ENCODE measurements at places on chromosomes 2 and 18.

DNA sequence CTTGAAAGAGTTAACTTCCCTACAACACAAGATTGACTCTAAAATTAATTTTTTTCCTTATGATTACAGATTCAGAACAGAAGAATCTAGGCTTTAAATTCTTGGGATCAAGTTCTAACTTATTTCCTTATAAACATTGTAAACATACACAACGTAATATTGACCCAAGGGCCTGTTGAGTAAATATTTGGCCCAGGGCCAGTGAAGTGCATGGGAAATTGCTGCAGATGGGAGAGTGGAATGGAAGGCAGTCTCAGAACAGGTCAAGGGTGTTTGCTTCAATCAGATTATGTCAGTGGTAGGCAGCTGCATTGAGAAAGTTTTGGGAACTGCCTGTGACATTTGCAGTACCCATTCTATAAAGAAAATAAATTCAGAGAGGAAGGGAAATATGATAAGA lies 137.6 kb downstream of the MYO1B start:
- no peak for DNase-seq

DNA sequence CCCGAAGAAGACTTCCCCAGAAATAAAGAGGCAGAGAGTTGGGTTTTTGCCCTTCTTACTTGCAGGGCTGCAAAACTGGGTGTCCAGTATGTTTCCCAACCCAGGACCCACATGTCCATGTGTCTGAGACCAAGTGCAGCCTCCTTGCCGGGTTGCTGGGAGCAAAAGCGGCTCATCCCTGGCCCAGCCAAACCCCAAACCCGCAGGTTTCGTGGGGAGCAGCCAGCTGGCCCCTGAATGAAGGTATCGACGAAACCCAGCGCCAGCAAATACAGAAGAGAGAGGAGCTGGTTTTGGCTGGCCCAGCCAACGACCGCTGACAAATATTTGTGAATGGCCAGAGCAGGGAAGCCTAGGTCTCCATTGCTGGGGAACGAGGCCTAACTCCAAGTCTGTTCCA lies 197.1 kb downstream of the SMAD7 start:
- DNase-seq: no peak

DNA sequence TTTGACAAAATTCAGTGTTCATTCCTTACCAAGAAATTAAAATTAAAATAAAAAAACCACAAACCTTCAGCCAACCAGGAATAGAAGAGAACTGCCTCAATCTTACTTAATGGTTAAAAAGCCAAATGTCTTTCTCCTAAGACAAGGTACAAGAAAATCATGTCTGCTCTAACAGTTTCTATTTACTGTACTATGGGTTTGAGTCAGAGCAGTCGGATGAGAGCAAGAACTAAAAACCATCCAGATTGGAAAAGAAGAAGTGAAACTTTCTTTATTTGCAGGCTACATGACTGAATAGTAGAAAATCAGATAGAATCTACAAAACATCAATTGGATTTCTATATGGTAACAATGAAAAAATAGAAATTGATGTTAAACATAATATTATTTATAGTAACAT lies 555.5 kb upstream of the TNP1 start:
- DNase-seq: no peak

DNA sequence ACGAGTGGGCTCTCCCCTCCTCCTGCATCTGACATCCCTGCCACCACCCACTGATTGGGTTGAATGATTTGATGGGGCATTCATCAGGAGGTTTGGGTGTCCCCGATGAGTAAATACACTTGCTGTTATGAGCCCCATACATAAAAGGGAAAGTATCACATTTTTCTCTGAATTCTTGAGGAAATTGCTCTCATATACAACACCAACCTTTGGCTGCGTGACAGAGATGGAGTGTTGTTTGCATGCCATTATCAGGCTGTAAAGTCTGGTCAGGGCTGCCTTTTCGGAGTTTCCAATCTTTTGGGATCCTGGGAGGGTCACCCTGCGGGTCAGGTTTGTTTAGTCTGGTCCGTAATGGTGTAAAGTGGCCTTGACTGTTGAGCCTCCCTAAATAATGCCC lies 227.9 kb upstream of the SPRED2 start:
- DNase-seq: no peak

DNA sequence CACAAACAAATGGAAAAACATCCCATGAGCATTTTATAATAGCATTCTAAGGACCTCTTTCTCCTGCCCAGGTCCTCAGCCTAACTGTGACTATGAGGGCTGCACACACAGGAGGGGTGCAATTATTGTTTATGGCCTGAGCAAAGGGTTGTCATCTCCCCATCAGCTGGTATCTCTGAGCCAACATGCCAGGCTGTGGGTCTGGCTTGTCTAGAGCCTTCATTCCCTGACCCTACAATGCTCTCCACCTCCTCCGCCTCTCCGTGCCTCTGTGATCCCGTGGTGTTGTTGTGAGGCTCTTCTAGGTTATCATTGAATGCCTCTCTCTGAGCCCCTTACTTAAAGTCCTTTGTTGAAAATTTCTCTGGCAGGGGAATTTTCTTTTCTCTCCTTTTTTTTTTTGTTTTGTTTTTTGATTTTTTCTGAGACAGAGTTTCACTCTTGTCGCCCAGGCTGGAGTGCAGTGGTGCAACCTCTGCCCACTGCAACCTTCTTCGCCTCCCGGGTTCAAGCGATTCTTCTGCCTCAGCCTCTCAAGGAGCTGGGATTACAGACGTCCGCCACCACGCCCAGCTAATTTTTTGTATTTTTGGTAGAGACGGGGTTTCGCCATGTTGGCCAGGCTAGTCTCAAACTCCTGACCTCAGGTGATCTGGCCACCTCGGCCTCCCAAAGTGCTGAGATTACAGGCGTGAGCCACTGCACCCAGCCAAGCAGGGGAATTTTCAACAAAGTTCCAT lies 126.4 kb downstream of the SMAD7 start:
- DNase-seq: no peak

DNA sequence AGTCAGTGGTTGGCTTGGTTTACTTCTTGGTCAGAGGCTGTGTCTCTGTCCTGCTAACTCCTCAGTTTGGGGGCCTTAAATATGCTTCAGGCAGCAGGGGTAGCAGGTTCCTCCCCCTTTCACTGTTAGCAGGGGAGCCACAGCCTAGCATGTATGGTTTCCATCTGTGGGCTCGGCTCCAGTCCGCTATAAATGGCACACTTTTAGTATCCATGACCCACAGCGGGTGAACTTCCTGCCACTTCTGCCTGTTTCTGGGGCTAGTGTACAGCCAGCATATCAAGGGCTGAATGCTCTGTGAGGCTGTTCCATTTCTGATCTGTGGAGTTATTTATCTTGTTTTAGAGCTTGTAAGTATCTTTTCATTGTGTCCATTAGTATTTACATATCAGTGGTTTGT lies 58.3 kb downstream of the MRPL33 start:
- no peak for DNase-seq

DNA sequence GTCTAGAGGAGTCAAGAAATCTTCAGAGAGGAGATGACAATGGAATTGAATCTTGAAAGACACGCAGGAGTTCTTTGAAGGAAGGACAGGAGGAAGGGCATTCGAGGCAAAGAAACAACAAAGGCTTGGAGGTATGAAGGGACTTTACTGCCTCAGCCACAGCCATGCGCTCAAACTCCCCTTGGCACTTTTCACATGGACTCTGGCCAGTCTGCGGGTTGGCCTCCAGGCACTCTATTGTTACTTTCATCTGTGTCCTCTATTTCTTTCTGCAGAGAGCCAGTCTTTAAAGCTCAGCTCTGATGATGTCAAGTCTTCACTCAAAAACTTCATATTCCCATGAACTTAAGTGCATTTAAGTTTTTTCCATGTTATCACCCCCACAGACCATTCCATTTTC lies 95.4 kb downstream of the ZAP70 start:
- DNase-seq: no peak

- no peak for DNase-seq
Observed at GRCh38 chr2:141384676-141385075, 746.1 kb downstream of the LRP1B start.

- DNase-seq: no peak
Observed at GRCh38 chr2:69701100-69701945, 40.6 kb upstream of the ANXA4 start.

GRCh38 chr2:149872041-149872440 lies 284.5 kb upstream of the MMADHC start:
- no peak for DNase-seq

- DNase-seq: no peak
Observed at GRCh38 chr2:237196866-237197618, 111.4 kb downstream of the COPS8 start.

DNA sequence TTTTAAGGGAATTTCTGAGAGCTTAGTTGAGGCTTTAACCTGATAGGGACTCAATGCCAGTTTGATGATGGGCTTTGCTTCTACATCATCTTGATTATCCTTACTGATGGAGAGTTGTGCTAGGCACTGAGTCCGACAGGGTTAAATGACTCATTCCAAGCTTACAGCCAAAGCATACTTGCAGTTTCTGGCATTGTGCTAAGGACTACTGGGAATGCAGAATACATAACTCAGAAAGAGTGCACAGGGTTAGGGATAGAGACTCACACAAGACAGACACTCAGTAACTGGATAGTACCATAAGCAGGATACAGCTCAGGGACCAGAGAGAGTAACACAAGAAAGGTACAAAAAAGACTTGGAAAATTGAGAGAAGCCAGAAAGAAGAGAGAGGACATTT lies 94.1 kb upstream of the SLC14A2 start:
- DNase-seq: no peak

DNA sequence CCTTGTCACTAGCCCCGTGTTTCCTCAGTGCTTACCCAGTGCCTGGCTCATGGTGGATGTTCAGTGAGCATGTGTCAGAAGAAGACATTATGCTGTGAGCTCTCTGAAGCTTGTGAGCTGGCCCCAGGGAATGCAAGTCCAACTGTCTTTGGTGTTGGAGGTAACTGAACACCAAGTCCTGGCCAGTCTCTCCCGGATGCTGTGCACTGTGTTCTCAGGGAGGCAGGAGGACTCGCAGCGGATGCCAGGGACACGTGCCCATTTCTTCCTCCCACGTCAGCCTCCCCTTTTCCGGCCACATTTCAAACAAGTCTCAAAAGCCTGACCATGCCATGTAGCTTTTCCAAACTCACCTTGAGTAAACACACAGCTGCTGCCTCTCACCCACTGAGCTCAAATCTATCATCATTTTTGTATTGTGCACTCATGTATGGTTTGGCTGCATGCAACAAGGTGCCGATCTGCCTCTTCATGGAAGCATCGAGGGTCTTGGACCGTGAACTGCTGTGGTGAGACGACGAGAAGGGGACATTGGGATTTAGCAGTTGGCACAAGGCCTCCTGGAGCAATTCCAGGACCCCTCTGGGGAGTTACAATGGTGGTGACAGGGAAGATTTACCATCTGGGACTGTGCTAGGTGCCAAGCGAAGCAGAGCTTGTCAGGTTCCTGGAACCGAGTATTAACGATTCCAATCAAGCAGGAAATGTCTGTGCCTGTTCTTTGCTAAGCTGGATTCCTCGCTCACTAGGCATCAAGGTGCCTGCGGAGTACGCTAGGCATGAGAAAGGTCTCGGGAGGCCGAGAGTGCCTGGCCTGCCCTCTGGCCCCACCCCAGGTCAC lies 44.4 kb upstream of the MGAT4A start:
- DNase-seq: no peak

DNA sequence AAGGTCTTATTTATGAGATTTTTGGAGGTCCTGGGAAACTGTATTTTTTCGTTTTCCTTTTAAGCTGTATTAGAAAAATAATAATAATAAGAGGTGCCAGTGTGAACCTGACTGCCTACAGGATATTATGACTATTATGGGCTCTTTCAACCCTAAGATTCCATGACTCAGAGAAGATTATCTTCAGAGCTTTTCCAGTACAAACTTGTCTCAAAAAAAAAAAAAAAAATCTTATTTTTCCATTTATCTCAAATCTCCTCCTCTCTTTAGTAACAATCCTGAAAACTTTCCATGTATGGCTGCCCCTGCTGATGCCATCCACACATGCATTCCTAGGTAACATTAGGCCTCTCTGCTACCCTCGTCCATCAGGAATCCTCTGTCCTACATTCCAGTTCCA lies 36.7 kb upstream of the RPE start:
- DNase-seq: no peak

GRCh38 chr2:183868707-183869106 lies 729.6 kb upstream of the ZNF804A start:
- no peak for DNase-seq

GRCh38 chr2:96265840-96266679 lies at the start of the genes CIAO1 and TMEM127:
Gene CIAO1 (plus strand): TSS chr2:96266225. CDS start chr2:96266351, 126 bp downstream.
Gene TMEM127 (minus strand): TSS chr2:96265997. CDS start chr2:96265381, 616 bp downstream.
- DNase-seq: peak; percentile 93

DNA sequence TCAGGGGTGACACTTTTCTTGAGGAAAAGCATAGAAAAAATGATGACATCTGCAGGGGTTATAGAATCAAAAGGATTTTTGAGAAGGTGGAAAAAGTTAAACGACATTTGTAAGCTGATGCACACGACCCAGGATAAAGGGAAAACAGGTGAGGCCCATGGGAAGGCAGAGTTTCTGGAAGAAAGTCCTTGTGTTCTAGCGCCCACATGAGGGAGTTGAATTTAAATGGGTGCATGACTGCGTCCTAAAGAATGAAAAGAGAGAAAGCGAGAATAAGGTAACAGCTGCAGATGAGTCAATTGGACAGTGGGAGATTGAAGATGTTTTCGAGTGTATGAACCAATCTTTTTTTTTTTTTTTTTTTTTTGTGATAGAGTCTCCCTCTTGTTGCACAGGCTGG lies 158.1 kb downstream of the GALR1 start:
- DNase-seq: no peak

DNA sequence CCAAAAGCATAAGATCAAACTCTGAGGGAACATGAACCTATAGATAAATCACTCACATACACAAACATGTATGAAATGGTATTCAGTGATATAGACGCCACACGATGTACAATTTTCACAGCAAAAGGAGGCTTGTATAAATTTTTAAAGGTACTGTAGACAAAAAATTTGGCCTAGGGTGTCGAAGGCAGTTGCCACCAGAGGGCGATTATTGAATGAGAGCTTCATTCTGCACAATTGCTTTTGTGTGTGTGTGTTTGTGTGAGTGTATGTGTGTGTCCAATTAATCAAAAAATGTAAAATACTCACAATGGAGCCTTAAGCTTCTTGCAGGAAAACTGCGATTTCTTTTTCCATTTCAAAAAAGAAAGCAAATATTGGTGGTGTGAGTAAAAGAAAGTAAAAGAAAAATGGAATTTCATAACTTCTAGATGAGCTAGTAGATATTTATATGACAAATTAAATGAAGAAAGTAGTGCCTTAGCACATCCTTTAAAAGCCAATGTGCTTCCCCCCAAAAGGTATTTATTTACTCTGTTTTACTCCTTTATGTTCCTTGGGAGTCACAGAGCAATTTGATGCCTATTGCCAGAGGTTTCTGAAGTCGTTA lies 800.1 kb downstream of the SATB2 start:
- no peak for DNase-seq

DNA sequence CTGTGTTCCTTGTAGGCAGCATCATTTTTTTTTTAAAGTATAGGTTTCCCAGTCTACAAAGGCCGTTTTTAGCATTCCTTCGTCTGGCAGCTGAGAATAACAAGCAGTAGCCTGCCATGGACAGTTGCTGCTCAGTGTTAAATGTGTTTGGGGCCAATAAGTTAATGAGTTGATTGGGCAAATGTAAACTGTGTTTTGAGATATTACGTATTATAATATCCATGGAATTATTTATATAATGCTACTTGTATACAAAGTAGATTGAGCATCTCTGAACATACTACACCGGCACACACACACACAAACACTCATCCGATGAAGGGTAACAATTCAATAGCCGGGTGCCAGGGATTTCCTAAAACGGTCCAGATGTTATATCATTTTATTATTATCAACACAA lies 97.2 kb downstream of the IRS1 start:
- no peak for DNase-seq

GRCh38 chr18:58455314-58456188 lies 173.3 kb downstream of the ALPK2 start:
- no peak for DNase-seq
